ENCODE measurements at places on chromosomes 3 and 15.

DNA sequence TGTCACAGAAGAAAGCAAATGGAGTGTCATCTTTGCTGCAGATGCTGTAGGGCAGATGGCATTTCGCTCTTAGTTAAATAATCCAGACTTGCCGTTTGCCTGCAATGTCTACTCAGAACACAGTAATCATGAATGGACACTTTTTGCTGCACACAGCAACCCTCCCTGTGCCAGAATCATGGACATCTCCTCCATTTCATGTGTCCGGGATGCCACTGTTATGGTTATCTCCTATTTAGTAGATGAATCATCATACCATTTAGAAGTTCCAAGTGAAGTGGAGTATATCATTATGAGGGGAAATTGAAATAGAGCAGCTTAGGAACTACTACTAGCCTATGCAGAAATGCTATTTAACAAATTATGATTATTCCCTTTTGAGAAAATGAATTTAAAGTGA lies 118.5 kb downstream of the DUT start:
- DNase-seq, result no peak

GRCh38 chr15:96322536-96323318 lies 7.8 kb upstream of the NR2F2 start:
- peak; percentile 23 for DNase-seq

- no peak for DNase-seq
Observed at GRCh38 chr3:126356373-126357264, 589 bp downstream of the KLF15 start.

- no peak for DNase-seq
Observed at GRCh38 chr3:43034911-43035310, 55.8 kb downstream of the GASK1A start.

- no peak for DNase-seq
Observed at GRCh38 chr3:193783166-193783896, 190.3 kb downstream of the OPA1 start.

DNA sequence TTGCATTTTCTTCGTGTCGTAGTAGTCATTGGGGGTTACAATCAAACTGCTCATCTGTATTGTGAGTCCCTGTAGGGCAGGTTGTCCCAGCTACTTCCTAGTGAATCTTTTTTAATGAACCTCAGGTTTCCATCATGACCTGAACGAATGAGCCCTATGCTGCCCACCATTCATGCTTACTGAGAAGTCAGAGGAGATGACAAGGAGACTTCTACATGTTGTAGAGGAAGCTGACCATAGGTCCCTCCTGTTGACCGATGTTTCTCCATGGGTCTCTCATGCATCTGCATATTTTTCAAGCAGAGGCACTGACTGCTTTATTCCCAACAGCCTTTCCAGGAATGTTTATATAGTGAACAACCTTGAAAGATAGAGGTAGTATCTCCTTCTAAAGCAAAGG lies 5.0 kb upstream of the NME9 start:
- no peak for DNase-seq

DNA sequence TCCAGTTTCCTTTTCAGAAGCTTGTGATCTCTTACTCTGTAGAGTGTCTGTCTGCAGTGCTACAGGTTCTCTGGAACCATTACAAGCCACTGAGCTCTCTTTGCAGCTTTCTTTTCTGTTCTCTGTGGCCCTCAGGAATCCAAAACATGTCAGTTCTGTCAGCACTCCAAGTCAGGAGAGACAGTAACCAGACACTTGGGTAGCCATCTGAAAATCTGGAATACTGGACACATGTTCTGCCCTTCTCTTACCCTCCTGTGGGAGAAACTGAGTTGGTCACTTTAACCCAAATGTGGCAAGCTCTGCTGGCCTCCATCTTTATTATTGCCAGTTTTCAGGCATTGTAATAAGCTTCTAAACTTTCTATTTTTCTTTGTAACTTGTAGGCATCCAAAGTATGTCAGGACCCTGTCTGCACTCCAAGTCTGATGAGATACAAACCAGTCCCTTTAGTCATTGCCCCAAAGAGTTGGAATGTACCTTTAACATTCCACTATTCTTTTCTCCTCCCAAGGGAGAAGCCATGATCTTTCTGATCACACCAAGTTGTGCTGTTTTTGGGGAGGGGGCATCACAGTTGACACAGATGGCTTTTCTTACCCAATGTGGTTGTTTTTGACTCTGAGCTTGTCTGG lies 183.7 kb downstream of the DPH6 start:
- no peak for DNase-seq

DNA sequence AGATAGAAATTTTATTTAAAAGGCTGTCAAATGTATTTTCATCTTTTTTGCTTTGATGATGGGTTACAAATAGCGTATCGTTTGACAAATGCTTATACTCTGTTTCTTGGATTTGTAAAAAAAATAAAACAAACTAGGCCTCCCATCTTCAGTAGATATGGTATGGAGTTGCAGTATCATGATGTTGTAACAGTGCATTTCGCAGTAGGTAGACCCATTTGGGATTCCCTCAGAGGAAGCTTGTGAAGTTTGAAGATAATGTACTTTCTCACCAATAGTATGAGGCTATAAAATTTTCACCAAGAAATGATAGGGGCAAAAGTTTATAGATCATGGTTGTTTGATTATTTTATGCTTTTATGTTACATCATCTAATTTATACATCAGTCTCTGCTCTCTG lies 10.8 kb downstream of the MBNL1 start:
- no peak for DNase-seq

- DNase-seq, result no peak
Observed at GRCh38 chr3:133838916-133839800, 33.5 kb downstream of the SRPRB start.

GRCh38 chr15:46589088-46589487 lies 954.3 kb downstream of the SQOR start:
- DNase-seq, result no peak

DNA sequence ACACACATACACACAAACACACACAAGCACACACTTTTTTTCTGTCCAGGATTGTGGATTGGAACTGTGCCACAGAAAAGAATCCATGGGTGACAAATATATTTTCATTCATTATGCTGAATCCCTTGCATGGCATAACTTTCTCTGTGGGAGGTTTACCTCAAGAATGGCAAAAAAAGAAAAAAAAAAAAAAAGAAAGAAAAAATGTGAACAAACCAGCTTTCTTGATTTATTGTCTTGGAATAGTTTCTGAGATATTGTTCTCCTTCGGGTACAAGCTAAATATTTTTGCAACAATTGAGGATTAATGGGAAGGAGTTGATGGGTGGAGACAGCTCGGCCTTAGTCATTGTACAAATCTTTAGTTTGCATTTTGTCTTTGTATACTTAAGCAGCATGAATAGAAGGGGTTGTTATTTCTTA lies 153.1 kb downstream of the GMNC start:
- no peak for DNase-seq

GRCh38 chr3:126525853-126526667 lies 2.1 kb downstream of the CHST13 start:
- no peak for DNase-seq

GRCh38 chr3:170953229-170953628 lies 44.8 kb upstream of the EIF5A2 start:
- no peak for DNase-seq

- DNase-seq, result no peak
Observed at GRCh38 chr3:161950318-161950868, 453.8 kb downstream of the OTOL1 start.

DNA sequence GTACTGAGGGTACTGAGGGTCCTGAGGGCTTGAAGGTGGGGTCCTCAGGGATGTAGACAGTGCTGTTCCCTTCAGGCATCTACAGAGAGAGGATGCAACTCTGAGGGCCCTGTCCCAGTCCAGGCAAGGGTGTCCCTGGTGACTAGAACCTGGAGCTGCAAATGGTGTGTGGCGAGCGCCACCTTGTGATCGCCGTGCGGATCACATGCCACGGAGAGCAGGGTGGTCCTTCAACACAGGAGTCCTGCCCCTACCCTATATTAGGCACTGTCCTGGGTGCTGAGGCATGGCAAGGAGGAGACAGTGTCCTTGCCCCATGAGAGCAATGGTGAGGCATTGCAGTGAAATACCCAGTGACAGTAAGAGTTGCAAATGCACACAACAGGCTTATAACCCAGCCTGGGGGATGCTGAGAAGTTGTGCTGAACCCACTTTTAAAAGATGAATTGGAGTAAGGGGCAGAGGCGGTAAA lies 23.6 kb downstream of the RHCG start:
- peak; percentile 82 for DNase-seq

All from GM13976 (cell line).